ENCODE measurements at places on chromosomes 2 and 18.

- no peak for DNase-seq
Observed at GRCh38 chr2:152434395-152435182, 99.6 kb downstream of the FMNL2 start.

GRCh38 chr2:144137272-144137671, 382.6 kb downstream of the ZEB2 start:
- DNase-seq, result no peak

GRCh38 chr2:134401789-134402188, 147.9 kb downstream of the MGAT5 start:
- no peak for DNase-seq

DNA sequence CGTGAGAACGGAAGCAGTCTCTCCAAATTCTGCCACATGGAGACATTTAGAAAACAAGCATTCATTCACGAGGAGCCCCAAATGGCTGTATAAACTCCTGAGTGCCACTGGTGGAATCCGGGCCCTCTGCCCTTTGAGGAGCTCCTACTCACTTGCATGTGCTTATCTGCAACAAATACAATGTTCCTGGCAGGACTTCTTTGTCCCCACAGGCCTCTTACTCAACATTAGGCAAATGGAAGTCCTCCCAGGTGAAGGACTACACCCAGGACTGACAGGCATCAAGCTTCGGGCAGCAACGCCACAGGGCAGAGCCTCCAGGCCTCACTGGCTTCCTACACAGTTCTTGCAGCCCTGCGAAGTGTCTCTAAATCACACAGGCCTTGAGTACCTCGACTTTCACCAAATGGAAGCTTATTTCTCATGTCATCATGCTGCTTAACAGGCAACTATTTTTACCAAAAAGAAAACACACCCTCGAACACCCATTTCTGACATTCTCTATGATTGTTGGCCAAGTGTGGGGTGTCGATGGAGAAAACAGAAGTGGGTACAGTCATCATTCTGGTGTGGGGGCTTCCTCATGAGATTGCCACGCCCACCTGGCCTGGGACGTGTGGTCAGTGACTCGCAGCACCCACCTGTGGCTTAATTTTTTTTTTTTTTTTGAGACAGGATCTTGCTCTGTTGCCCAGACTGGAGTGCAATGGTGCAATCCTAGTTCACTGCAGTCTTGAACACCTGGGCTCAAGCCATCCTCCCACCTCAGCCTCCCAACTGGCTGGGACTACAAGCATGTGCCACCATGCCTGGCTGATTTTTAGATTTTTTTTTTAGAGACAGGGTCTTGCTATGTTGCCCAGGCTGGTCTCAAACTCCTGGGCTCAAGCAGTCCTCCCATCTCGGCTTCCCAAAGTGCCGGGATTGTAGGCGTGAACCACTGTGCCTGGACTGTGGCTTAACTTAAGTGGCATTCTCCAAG, 186.8 kb upstream of the GLI2 start:
- no peak for DNase-seq

DNA sequence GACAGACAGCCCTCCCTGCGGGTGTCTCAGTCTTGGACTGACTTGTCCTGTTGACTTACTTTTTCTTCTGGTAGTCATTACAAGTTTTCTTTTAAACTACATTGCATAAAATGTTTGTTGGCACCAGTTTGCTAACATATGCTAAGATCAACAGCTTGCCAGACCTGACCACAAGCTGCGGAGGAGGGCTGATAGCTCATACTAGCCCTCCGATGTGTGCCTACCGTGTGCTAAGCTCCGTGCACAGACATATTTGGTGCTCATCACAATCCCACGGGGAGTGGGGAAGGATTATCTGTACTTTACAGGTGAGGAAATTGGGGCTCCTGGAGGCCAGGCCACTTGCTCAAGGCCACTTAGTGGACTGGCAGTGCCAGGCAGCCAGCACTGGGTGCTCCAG, 72.8 kb upstream of the YPEL5 start:
- DNase-seq, result no peak

- no peak for DNase-seq
Observed at GRCh38 chr18:48802543-48803290, 148.0 kb downstream of the SMAD7 start.

GRCh38 chr18:41034413-41034812, 920.6 kb upstream of the PIK3C3 start:
- DNase-seq, result no peak

- DNase-seq, result no peak
Observed at GRCh38 chr2:60843006-60843405, 38.4 kb upstream of the REL start.

DNA sequence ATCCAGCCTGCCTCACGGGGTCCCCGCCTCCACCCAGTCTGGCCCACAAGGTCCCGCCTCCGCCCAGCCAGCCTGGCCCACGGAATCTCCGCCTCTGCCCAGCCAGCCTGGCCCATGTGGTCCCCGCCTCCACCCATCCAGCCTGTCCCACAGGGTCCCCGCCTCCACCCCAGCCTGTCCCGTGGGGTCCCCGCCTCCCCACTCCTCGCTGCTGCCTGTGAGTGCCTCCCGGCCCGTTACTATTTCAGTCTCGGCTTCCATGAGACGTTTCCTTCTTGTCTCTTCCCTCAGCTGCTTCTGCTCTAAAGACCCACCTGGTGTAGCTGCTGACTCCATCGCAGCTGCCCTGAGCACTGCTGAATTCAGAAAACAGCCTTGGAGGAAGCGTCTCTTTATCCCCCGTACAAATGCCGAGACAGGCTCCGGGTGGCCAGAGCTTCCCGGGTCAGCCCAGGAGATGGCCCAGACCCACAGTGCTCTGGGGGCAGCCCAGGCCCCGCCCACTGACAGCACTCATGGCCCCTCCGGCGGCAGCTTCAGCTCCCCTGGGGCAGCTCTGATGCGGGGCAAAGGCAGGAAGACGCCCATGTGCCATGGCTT, 69.8 kb downstream of the NFATC1 start:
- DNase-seq, result no peak

DNA sequence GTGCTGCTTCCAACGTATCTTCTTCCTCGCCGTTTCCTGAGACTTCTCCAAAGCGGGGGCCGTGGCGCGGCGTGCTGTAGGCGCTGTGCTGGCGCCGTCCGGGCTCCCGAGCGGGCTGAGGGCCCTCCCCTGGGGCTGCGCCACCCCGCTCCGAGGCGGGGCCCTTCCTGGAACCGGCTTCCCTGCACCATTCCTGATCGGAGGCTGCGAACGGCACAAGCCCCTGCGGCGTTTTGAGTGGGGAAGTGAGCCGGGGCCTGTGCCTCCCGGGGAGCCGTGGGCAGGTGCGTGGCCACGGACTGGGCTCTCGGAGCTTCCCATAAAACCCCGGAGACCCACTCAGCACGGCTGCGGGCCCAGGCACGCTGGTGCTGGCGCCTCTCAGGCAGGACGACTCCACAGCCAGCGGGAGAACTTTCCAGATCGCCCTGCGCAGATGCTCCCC, 74.7 kb downstream of the PSMG2 start:
- no peak for DNase-seq

- DNase-seq, result no peak
Observed at GRCh38 chr2:146987996-146988395, 856.8 kb upstream of the ACVR2A start.

DNA sequence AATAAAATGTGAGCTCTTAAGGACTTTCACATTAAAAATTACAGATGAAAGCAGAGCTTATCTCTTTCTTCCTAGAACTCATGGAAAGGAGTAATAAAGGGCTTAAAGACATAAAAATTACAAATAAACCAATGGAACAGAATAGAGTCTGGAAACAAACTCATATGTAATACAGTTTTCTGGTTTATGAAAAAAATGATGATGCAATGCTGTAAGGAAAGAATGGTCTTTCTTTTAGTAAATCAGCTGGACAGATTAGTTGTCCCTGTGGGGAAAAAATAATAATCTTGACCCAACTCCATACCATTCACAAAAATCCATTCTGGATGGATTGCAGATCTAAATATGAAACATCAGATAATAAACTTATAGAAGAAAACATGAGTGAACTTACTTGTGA, 54.2 kb downstream of the TMEM185B start:
- no peak for DNase-seq

DNA sequence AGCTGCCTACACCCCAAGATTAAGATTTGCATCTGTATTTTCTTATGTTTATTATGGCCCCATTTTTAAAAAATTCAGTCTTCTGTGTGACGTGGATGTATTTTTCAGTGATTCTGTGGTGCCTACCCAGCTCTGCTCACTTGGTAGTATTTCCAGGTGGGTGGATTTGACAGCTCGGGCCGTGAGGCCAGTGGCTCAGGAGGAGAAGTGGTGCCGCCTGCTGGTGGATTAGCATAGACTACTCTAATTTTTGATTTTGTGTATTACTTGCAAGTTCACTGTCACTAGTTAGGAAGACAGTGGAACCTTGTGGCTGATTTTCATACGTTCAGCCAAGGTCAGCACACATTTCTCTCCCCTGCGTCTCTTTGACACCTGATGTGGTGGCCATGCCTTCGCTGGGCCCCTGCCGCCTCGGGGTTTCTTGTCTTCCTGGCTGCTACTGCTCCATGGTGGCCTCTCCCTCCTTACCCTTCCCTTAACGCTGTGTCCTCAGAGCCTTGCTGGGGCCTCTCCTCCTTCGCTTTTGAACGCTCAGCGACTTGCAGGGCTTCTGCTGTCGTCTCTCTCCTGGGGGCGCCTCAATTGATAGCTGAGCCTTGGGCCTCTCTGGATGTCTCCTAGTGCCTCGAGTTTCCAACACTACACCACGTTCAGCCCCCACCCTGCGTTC, 89.4 kb downstream of the DGKD start:
- peak; percentile 75 for DNase-seq

DNA sequence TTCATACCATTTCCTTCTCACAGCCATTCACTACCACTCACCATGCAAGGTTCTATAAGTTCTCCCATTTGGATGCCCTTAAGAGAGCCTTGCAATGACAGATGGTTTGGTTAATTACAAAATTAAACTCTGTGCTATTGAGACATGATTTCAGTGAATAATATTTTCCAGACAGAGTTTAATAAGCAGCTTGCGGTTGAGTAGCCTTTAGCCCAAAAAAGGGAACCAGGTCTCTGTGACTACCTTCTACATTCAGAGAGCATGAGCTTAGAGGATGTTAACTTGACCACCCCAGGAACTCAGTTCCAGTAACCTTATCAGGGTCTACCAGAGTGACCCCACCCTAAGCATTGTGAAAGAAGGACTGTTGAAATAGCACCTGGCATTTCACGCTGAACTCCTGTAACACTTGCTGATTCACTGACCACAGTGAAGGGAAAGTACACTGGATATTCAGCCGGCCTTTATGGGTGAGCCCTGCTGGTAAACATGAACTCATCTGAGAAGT, 1173.1 kb upstream of the ZEB2 start:
- DNase-seq, result no peak

- DNase-seq, result no peak
Observed at GRCh38 chr18:23885750-23886149, 128.8 kb upstream of the TTC39C start.

- DNase-seq, result no peak
Observed at GRCh38 chr18:261398-262073, 6.3 kb downstream of the THOC1 start.

DNA sequence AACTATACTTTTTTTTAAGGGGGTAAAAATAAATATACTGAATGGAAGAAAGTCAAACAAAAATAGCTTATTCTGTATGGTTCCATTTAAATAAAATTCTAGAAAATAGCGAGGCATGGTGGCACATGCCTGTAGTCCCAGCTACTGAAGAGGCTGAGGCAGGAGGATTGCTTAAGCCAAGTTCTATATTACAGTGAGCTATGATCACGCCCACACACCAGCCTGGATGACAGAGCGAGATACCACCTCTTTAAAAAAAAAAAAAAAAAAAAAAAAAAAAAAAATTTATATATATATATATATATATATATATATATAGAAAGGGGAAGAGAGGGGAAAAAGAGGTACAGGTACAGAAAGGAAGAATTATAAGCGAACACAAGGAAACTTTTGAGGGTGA, 77.7 kb downstream of the MEMO1 start:
- DNase-seq, result no peak

- DNase-seq, result no peak
Observed at GRCh38 chr2:47675196-47675825, 107.6 kb upstream of the MSH6 start.

DNA sequence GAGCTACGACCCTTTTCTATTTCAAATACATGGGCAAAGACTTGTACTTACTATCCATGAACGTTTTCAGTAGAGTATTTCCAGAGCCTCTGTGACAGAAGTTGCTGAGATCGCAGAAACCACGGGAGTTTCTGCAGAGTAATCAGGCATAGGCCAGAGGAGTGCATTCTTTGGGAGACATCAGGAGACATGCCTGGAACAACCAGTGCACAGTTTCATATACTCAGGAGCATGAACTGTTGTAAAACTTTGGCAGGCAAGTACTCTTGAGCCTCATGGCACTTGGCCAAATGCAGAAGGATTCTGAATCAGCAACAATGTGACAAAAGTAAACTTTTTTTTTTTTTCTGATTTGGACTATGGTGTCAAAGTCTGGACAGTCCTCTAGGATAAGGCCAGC, 307.1 kb downstream of the GRB14 start:
- no peak for DNase-seq

GRCh38 chr18:55095584-55095983, 136.3 kb upstream of the CCDC68 start:
- DNase-seq, result no peak

GRCh38 chr2:205895981-205896655, 189.9 kb downstream of the INO80D start:
- DNase-seq, result no peak

DNA sequence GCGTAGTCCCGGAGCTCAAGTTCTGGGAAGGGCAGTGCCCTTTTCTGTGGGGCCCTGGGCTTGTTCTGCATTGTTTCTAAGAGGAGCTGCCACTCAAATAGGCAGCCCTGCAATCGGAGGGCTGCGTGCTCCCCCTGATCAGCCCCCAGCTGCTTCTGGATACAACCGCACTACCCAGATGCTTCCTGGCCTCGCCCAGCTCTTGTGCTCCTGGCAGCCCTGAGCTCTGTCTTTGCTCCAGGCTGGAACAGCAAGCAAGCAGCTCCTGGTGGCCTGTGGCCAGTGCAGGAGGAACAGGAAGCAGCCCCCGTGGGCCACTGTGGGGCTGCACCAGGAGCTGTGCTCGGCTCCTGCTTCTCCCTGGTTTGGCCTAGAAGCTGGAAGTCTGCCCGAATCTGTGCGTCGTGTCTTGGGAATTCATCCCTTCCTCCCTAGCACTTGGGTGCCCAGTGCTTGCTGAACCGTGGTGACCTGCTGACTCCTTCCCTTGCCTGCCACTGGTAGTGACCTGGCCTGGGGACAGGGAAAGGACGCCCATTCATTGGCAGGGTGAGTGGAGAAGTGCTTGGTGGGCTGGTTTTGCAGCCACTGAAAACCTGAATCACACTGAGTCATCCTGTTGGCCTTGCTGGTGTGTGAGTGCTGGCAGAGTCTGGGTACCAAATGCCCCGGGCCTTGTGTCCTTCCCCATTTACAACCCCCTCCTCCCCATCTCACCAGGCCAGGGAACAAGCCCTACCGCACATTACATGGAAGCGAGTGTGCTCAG, 27.3 kb upstream of the NTSR2 start:
- DNase-seq, result peak; percentile 69
